ENCODE measurements at places on chromosomes 13 and 19.
A peak's percentile ranks its signal among the peaks of the same experiment; 100 is the strongest.

DNA sequence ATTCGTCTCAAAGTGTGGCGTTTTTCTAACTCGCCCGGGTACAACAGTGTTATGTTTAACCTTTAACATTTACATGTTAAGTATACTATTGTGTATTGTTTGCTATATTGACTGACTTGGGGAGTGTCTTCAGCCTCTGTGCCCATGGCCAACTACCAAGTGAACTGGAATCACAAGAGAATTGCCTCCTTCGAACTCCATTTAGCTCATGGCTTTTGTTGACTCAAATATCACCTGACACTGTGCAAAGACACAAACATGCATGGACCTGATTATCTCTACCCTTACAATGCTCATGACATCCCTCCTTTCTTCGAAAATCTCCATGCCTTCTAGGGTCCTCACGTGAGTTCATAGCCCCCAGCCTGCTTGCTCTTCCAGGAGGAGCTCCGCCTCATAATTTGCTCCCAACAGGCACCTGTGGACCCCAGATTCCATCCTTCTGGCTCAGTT, 704 bp downstream of the ZNF814 start:
- no peak for DNase-seq

DNA sequence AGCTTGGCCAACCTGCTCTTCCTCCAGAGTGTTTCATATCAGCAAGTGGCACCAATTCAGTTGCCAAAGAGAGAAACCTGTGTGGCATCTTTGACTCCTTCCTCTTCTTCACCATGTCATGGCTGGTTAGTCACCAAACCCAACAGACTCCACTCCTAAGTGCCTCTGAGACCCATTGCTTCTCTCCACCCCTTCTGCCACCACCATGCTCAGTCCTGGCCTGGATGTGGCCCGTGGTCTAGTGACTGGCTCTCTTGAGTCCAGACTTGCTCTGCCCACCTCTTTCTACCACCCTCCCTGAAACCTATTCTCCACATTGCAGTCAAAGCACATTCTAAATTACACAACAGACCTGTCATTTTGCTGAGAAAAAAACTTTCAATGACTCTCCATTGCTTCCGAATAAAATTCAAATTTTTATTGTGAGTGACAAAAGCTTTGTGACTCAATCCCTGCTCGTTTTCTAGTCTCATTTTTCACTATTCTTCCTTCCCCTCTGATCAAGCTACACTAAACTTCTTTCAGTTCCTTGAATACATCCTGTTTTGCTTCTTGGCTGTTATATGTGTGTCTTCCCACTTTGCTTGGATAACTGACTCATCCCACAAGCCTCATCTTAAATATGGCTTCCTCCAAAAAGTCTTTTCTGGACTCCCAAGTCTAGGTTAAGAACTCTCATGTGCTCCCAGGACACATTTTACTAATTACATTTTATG, 12.0 kb upstream of the TNFSF11 start:
- no peak for DNase-seq

GRCh38 chr19:2494447-2495129, 18.7 kb downstream of the GADD45B start:
- no peak for DNase-seq

- DNase-seq: peak; percentile 87
These were observed 300.5 kb downstream of the SPRY2 start for GRCh38 chr13:80040196-80040980.
